ENCODE measurements at places on chromosomes 11 and 22. TPM values are rescaled to one million over a fixed set of nuclear protein-coding genes. Genes with fewer than 3 reads are reported as not detected.

Gene CBY1
- total RNA-seq: 13.8 TPM

- no peak for DNase-seq
Measured at GRCh38 chr11:776561-777287, 563 bp downstream of the GATD1 start.

Gene TRIM66
- 18.1 TPM for total RNA-seq

Gene RPS25
- 672 TPM for total RNA-seq

- DNase-seq: no peak
Measured at GRCh38 chr11:95267601-95268213, 36.7 kb upstream of the SESN3 start.

GRCh38 chr22:47123006-47123826 is 360.8 kb downstream of the TBC1D22A start:
- no peak for DNase-seq

- DNase-seq: no peak
Measured at GRCh38 chr11:8567602-8568198, 26.3 kb downstream of the STK33 start.

DNA sequence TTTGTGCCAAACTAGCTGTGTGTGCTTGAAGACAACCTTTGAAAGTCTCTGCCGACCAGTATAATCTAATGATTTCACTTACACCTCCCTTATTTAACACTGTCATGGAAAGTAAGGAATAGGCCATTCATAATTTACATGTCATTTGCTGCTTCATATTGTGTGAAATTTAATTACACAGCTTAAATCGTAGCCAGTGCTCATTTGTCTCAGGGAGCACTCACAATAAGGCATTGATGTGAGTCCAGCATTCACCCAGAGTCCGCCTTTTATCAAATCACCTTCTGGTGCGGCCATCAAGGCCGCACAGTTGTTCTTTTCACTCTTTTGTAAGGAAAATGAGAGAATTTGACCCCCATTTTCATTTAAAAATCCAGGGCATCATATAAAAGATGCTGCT is 46.9 kb downstream of the PAX6 start:
- no peak for DNase-seq

DNA sequence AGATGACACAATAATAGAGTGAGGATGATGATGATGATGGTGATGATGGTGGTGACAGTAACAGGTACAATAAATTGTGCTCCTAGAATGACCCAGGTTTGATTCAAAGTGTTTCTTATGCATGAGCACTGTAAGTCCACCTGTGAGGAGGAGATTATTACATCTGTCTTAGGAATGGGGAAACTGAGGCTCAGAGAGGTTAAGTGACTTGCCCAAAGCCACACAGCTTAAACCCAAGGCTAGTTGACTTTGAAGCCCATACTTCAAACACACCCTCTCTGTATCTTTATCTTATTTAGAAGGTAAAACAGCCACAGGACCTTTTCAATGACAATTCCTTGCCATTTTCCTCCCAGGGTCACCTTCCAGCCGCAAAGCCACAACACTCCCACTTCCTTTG is 88.9 kb downstream of the MIAT start:
- no peak for DNase-seq

Gene PRAME
- not detected for total RNA-seq

DNA sequence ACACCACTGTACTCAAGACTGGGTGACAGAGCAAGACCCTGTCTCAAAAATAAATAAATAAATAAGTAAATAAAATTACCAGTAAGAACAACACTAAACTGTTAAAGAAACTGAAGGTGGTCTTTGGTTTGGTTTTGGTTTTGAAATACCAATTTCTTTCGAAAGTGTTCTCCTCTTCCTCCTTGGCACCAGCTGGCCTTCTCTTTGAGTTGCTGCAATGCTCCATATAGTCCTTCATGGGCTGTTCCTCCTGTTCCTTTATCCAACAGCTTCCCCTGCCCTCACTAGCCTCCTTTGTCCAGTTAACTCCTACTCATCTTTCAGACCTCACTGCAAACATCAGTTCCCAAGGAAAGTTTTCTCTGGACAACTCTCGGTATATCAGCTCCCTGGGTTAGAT is 5.0 kb upstream of the UVRAG start:
- DNase-seq: no peak

Gene OR10S1
- total RNA-seq: not detected

- DNase-seq: no peak
Measured at GRCh38 chr22:49667236-49667635, 160.4 kb downstream of the BRD1 start.

Gene ZNF214
- 0.68 TPM for total RNA-seq

DNA sequence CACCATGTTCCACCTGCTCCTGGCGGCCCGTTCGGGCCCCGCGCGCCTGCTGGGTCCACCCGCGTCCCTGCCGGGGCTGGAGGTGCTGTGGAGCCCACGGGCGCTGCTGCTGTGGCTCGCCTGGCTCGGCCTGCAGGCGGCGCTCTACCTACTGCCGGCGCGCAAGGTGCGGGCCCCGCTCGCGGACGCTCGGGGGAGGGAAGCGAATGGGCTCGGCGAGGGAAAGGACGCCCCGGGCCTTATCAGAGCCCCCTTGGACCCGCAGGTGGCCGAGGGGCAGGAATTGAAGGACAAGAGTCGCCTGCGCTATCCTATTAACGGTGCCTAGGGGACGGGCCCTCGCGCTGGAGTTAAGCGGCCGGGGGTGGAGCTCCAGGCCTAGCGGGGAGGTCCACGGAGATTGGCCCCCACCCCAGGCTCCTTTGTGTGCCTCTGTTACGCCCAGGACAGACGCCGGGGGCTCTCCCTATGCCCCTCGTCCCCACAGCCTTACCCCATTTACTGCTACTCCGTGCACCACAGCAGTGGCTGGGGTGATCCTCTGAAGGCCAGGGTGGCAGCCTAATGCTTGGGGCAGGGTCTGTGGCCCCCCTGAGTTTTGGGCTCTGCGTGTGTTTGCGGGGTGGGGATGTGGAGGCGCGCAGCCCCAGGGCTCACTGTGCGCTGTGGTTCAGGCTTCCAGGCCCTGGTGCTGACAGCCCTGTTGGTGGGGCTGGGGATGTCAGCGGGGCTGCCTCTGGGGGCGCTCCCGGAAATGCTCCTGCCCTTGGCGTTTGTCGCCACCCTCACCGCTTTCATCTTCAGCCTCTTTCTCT is 1.1 kb downstream of the TM7SF2 start:
- no peak for DNase-seq

- DNase-seq: no peak
Measured at GRCh38 chr22:23279781-23280180, 99.5 kb downstream of the BCR start.

- DNase-seq: no peak
Measured at GRCh38 chr11:129937592-129938238, 42.3 kb upstream of the NFRKB start.

Gene OR8G5
- not detected for total RNA-seq

DNA sequence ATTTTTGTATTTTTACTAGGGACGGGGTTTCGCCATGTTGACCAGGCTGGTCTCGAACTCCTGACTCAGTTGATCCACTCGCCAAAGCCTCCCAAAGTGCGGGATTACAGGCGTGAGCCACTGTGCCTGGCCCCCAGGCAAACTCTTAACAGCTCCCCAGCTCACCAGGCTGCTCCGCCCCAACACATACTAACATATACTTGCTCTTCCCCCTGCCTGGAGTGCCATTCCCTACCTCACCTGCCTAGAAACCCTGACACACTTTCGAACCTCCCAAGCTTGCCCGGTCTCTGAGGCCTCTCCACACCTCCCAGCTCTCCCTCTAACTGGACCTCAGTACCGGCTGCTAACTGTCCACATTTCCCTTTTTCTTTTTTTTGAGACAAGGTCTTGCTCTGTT is 8.5 kb downstream of the MAP4K2 start:
- DNase-seq: no peak

- DNase-seq: no peak
Measured at GRCh38 chr11:73656985-73657384, 10.6 kb downstream of the PLEKHB1 start.

GRCh38 chr22:30944986-30945385 is 23.6 kb downstream of the MORC2 start:
- no peak for DNase-seq

Gene DEUP1
- total RNA-seq: not detected

GRCh38 chr11:8867931-8868631 is 42.9 kb upstream of the AKIP1 start:
- DNase-seq: no peak

DNA sequence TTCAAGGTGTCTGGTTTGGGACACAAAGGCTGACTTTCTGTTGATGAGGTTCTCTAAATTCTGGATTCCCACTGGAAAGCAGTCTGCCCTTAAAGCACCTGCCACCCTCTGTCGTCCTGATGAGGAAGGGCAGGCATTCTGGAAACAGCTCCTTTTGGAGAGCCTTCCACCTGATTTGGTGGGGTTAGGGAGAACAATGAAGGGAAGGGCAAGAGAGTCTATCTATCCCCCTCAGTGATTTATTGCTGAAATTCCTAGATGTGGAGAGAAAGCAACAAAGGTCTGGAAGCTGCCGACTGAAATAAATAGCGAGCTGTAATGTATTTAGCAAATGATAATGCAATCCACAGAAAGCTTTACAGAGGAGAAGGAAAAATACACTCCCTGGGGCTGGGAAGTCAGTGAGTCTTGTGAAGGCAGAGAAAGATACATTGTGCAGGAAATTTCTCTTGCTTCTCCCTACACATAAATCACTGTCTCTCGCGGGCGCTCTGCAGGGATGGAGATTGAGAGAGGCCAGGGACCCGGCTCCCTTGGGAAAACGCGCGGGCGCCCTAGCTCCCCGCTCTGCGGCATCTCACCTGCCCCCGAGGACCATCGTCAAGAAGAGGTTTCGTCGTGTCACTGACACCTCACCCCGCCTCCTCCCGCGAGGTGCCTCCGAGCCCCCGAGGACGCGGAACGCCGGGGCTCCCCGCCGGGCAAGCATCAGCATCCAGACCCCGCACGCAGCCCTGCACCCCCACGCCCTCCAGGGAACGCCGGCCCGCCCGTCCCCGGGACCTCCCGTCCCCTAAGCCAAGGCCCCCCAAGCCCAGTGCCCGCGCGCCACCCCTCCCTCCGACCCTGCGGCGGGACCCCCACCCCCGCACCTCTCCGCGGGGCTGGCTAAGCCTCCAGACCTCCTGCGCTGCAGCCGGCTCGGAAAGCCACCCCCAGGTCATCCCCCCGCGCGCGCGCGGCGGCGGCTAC is 673 bp downstream of the CDON start:
- DNase-seq: no peak

DNA sequence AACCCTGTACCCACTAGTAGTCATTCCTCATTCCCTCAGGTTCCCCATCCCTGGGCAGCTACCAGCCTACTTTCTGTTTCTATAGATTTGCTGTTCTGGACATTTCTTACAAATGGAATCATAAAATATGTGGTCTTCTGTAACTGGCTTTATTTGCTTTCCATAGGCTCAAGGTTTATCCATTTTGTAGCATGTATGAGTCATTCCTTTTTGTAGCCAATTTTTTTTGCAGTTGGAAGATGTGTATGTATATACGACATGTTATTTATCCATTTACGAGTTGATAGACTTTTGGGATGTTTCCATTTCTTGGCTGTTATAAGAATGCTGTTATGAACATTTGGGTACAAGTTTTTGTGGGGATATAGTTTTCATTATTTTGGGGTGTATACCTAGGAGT is 130.6 kb downstream of the WNT11 start:
- DNase-seq: no peak

Measured in thoracic aorta (tissue), 2 donors.